ENCODE measurements at places on chromosomes 11 and 22. TPM values are rescaled to one million over a fixed set of nuclear protein-coding genes. Genes with fewer than 3 reads are reported as not detected.

GRCh38 chr11:76313913-76314740 lies 66.8 kb downstream of the THAP12 start:
- no peaks in the 10 kb centered on the region for H3K4me1 ChIP-seq
- no peak for DNase-seq
- no peak overlapping the region for H3K4me3 ChIP-seq

The IGF2 gene
- 347 TPM for total RNA-seq

- no peaks in the 10 kb centered on the region for H3K4me1 ChIP-seq
- no peaks in the 10 kb centered on the region for H3K36me3 ChIP-seq
- no peak for DNase-seq
- no peak overlapping the region for H3K4me3 ChIP-seq
Observed at GRCh38 chr11:96508861-96509260, 119.0 kb downstream of the JRKL start.

GRCh38 chr11:118184784-118185579 lies 8.5 kb upstream of the SCN2B start:
- H3K4me1 ChIP-seq = no peaks in the 10 kb centered on the region
- no peak overlapping the region for H3K4me3 ChIP-seq
- H3K27me3 ChIP-seq = no peaks in the 10 kb centered on the region
- no peak overlapping the region for H3K27ac ChIP-seq

- peaks cover 13% of the 10 kb centered on the region for H3K27me3 ChIP-seq
- no peaks in the 10 kb centered on the region for H3K36me3 ChIP-seq
- peak overlapping the region; percentile 75 for H3K27ac ChIP-seq
- peaks cover 4% of the 10 kb centered on the region for H3K4me1 ChIP-seq
- peak overlapping the region; percentile 34 for H3K4me3 ChIP-seq
Observed at GRCh38 chr11:79437278-79437980, 3.4 kb downstream of the TENM4 start.

DNA sequence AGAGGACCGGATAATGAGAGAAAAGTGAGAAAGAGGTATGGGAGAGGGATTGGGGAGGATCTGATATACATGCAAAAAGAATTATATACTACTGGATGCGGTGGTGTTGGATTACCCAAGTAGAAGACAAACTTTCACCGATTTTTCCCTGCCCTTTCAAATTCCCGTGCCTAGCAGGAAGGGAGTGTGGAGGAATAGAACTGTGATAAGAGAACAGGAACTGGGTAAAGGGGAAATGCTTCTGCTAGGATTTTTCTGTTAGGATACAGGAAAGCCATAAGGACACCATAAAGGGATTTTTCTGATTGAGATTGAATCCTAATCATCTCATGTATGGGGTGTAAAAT lies 480 bp upstream of the MTMR2 start:
- no peaks in the 10 kb centered on the region for H3K4me1 ChIP-seq
- H3K36me3 ChIP-seq = no peaks in the 10 kb centered on the region
- H3K4me3 ChIP-seq = peak overlapping the region; percentile 88
- H3K27ac ChIP-seq = peak overlapping the region; percentile 98
- no peaks in the 10 kb centered on the region for H3K27me3 ChIP-seq
- no peak for DNase-seq

The RAB3IL1 gene
- 60.3 TPM for total RNA-seq

- no peak for DNase-seq
- H3K27ac ChIP-seq = peak overlapping the region; percentile 3
- H3K4me3 ChIP-seq = no peak overlapping the region
- no peaks in the 10 kb centered on the region for H3K4me1 ChIP-seq
- no peaks in the 10 kb centered on the region for H3K27me3 ChIP-seq
- H3K36me3 ChIP-seq = no peaks in the 10 kb centered on the region
Observed at GRCh38 chr11:82465481-82465880, 268.2 kb downstream of the FAM181B start.

The NPTXR gene
- total RNA-seq = 24.1 TPM

Measured in uterus (tissue), 4 donors.